Aorta (tissue), 5 donors: ENCODE measurements at places on chromosomes 11 and 22. TPM values are rescaled to one million over a fixed set of nuclear protein-coding genes. Genes with fewer than 3 reads are reported as not detected.

DNA sequence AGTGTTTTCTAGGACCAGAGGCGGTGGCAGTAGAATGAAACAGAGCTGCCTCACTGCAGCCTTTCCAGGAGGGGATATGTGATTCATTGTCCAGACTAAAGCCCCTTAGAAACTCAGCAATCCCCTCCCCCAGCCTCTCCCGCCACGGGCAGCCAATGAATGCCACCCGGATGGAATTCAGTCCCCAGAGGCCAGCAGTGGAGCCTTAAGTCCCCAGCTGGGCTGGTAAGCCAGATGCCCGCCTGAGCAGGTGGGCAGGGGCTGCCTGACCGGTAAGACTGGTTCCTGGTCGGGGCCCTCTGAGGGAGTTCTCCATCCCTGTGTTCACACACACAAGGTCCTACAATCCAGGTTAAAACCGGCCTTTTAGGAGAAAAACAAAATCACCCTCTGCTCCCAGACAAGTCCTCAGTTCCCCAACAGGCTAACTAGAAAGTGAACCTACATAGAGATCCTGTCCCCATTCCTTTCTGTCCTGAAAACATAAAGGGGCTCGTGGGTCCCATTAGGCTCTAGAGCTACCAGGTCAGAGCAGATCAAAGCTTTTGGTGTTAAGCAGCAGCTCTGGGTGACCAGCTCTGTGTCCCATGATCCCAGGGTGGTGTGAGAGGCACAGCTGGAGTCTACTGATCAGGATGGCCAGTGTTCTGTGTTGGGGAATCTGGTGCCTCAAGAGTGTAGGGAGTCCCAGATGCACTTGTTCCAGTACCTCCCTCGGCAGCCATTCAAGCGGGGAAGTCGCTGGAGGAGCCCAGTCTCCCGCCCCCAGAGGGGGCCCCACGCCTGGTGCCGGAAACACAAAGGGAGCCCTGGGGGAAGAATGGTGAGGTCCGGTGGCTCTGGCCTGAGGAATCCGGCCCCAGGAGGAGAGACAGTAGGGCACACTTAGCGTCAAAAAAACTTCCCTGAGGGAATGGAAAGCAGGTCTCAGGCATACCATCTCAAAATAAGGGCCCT lies 2.6 kb downstream of the PATZ1 start:
- DNase-seq, result no peak

The FKBP2 gene
- 52.6 TPM for total RNA-seq

The DERL3 gene
- total RNA-seq, result 3.9 TPM

The MMP12 gene
- total RNA-seq, result 1.4 TPM

DNA sequence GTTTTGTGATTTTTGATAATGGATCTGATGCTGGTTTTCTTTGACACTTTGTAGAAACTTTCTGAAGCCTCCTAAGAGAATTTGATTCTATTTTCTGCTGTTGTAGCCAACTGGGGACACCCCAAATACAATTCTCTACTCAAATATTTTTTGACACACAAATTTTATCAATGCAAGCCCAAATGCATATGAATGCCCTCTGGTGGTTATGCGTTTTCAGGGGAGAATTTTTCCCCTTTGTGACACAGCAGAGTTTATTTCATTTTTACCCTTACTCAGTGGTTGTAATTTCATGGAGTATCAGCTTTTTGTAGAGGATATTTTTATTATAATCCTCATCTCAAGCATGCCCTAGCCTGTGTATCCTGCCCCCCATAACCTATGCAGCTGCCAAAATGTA lies 44.7 kb upstream of the MTMR2 start:
- DNase-seq, result no peak

- DNase-seq, result peak; percentile 70
These were observed 708.1 kb downstream of the BRD1 start for GRCh38 chr22:49119551-49119952.

The ANO1 gene
- total RNA-seq, result 136 TPM

The LARGE2 gene
- not detected for total RNA-seq

DNA sequence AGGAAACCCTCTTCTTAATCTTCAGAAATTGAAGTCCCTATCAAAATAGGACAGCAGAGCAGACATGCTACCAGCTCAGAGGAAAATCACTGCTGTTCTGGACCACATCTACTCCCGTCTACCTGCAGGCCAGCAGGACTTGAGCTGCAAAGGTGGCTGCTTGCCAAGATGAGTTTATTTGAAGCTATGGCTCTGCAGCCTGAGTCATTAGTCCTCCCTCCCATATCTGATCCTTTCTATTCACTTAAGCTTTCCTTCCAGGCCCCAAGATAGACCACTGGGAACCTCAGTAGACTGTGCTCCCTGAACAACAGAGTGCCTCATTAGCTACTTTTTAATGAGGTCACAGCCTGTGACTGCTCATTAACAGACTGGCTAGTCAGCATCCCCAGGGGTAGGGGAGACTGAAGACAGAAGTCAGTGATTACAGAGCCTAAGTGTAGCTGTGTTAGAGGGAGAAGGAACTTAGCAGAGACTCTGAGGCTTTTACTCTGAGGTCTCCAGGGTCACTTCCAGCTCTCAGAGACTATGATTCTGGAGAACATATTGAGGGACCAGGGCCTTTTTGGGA lies 6.8 kb upstream of the OR10A2 start:
- DNase-seq, result no peak

- no peak for DNase-seq
These were observed 1073.3 kb downstream of the TBC1D22A start for GRCh38 chr22:47835726-47836125.

- no peak for DNase-seq
These were observed 148.5 kb downstream of the GRIK4 start for GRCh38 chr11:120660024-120660565.

- DNase-seq, result no peak
These were observed 50.9 kb downstream of the TTC28 start for GRCh38 chr22:28628766-28629165.

The SREBF2 gene
- total RNA-seq, result 86.3 TPM

GRCh38 chr22:27137871-27138337 lies 480.5 kb downstream of the MIAT start:
- DNase-seq, result no peak

DNA sequence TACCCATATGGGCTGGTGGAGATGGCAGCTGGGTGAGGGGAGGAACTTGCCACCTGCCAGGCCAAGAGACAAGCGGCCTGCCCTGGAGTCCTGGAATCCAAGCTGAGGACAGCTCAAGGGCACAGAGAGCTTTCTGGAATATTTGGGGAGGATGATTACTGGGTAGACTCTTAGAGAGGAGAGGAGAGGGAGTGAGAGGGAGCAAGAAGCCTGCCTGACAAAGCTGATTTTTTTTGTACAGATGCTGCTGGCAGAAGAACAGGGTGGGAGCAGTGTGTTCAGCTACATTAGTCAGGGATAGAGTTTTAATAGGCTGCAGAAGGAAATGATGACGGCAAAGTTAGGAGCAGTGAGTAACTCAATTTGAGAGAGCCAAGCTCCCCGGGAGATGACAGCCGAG lies 299.3 kb downstream of the NXPE2 start:
- no peak for DNase-seq

The KRTAP5-2 gene
- total RNA-seq, result not detected

- no peak for DNase-seq
These were observed 45.6 kb downstream of the CD82 start for GRCh38 chr11:44611088-44611487.

DNA sequence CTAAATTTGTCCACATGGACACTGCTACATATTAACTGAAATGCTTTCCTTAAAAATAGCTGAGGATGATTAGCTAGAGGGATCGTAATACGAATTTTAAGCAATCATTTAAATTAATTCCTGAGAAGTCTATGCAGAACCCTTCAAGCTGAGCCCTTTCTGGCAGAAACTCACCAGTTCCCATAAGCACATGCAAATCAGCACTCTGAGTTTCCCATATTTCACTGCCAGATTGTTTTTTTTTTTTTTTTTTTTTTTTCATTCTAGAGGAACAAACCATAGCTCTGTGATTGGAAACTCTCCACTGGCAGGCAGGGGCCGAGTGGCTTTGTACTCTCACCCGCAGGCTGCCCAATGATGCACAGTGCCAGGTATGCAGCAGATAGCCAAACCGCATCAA lies 145.6 kb downstream of the EFCAB6 start:
- no peak for DNase-seq

The YPEL1 gene
- total RNA-seq, result 4.7 TPM

GRCh38 chr11:60910281-60910687 lies 3.7 kb upstream of the TMEM109 start:
- DNase-seq, result no peak

The OR52L1 gene
- not detected for total RNA-seq

The LAYN gene
- total RNA-seq, result 23.1 TPM
